Large intestine (tissue), 12 donors: ENCODE measurements at places on chromosomes 5 and 9.

DNA sequence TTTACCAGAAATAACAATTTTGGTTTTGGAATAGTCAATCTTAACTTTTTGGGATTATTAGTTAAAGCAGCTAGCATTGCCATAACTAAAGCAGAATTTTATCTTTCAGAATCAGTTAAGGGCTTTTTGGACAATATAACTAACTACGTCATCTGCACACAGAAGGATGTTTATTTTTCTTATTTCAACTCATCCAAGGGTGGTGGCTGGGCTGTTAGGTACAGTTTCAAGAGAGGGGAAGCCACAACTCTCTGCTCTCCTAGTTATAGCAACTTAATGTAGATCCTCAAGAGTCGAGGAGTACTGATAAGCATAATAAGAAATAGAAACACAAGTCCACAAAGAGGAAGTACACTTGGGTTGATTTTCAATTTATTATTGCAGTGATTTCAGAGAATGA is 65.6 kb downstream of the ANKRD55 start:
- DNase-seq, result no peak

DNA sequence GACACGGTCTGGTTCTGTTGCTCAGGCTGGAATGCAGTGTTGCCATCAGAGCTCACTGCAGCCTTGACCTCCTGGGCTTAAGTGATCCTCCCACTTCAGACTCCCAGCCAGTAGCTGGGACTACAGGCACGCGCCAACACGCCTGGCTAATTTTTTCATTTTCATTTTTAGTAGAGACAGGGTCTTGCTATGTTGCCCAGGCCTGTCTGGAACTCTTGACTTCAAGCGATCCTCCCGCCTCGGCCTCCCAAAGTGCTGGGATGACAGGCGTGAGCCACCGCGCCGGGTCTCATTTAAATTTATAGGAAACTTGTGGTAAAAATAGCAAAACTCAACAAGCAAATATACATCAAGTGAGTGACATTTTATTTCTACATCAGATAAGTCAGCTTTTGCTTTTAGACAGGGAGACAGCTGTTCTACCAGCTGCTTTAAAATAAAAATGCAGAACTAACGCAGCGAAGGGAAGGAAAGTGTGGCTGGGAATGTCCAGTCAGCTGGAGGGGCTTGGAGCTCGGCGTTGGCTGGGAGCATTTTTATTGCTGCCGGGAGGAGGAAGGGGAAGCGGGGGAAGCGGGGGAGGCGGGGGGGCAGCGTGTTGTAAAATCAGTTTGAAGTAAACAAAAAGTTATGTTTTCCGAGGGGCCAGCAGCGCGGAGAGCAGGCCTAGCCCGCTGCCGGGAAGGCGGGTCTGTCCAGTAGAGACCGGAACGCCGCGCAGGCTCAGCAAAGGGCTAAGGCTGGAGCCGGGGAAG is 707 bp upstream of the ZFYVE16 start:
- DNase-seq, result no peak

- DNase-seq, result no peak
Measured at GRCh38 chr5:117738571-117738970, 1163.9 kb upstream of the SEMA6A start.

GRCh38 chr9:108423433-108423832 is 432.4 kb downstream of the ACTL7B start:
- DNase-seq, result no peak

DNA sequence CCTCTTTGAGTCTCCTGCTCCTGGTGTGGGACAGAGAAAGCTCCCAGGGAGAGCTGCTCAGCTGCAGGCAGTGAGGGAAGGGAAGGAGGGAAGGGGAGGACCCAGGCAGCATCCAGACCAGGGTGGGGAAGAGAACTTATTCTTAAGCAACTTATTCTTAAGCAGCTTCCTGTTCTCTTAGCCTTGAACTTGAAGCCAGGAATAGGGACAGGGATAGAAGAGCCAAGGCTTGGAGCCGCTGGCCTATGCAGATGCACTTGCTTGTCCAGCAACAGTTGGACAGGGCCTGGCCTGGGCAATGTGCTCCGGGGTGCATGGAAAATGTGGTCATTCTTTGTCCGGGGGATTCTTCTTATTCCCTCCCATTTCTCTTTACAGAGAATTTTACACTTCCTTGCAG is 31.4 kb upstream of the SPTLC1 start:
- DNase-seq, result no peak

DNA sequence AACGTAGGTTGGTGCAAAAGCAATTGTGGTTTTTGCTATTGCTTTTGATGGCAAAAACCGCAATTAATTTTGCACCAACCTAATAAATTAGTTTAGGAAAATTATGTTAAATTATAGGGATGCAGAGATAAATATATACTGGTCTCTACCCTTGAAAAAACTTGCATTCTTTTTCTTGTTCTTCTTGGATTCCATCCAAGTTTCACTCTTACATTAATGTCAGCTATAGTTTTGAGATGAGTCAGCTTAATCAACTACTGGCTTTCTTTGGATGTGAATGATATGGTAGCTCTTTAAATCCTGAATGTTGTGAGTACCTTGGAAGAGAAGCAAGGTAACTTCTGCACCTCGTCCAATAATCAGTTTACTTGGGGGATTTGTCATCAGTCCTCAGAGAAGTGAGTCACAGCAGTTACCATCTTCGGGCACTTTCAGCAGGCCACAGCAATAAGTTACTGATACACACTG is 549.0 kb upstream of the ZNF608 start:
- no peak for DNase-seq

GRCh38 chr9:127809540-127810377 is 7.1 kb downstream of the FPGS start:
- no peak for DNase-seq

DNA sequence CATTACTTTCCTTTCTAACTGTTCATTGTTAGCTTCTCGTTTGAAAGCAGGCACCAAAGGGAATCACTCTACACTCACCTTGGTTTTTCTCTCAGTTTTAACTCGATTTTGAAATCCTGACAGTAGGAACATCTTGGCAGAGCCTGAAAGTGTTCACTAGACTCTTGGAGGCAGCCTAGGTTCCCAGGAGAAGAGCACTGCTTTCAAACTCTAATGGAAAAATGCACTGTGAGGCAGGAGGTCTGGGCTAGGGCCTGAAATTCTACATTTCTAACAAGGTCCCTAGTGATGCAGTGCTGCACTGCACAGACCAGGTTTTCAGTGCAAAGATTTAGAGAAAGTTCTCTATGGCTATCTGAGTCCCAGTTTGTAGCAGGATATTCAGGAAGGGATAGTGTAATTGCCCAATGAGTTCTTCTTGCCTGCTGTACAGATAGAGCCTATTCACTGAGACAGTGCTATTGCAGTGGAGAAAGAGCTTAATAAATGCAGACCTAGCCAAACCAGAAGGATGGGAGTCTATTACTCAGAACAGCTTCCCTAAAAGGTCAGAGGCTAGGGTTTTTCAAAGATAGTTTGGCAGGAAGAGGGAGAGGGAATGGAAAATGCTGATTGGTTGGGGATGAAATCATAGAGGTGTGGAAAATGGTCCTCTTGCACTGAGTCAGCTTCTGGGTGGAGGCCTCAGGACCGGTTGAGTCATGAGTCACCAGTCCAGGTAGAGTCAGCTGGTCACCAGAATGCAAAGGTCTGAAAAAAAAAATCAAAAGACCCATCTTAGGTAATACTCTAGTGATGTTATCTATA is 153.9 kb downstream of the GPBP1 start:
- DNase-seq, result peak; percentile 76

GRCh38 chr5:179805529-179806249 is 977 bp downstream of the MGAT4B start:
- DNase-seq, result peak; percentile 79

DNA sequence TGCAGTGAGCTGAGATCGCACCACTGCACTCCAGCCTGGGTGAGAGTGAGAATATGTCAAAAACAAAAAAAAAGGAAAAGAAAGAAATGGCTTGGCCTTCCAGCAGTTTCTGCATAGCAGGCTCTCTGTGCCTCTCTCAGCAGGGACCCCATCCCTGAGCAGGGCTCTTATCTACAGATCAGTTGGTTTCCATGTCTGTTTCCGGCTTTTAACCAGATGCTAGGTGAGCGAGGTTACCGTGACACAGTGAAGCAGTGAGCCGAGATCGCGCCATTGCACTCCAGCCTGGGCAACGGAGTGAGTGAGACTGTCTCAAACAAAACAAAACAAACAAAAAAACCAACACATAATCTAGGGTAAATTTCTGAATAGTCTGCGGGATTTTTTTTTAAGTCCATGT is 51.4 kb downstream of the COL5A1 start:
- no peak for DNase-seq

DNA sequence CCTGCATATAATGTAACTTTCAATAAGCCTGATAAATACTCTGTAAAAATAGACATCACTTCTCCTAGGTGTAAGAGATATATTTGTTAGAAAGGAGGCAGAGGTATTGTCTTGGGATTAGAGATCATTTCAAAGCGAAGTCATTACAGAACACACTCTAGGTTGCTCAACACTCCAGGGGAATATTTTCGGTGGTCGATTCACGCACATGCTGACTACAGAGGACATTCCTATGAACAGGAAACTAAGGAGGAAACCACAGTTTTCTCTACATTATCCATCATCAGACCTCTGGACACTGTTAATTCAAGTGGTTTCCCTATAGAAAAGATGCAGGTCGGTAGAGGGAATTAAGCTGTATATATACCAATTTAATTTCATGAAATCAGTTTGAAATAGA is 370.0 kb downstream of the NDUFS4 start:
- no peak for DNase-seq

- DNase-seq, result no peak
Measured at GRCh38 chr9:69516353-69517322, 155.5 kb downstream of the APBA1 start.

DNA sequence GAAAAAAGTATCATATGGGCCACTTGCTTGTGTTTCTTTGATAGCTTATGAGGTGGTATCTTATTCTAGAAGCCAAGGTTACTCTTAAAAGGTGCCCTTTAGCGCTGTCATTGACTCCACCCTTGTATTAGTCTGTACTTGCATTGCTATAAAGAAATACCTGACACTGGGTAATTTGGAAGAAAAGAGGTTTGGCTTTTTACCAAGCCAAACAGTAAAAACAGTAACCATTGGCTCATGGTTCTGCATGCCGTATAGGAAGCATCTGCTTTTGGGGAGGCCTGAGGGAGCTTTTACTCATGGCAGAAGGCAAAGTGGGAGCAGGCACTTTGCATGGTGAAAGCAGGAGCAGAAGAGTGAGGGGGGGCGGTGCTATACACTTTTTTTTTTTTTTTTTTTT is 87.4 kb downstream of the TEK start:
- DNase-seq, result no peak

- DNase-seq, result no peak
Measured at GRCh38 chr5:98975223-98975622, 46.4 kb upstream of the CHD1 start.

GRCh38 chr5:26868504-26868903 is 169.9 kb downstream of the CDH9 start:
- no peak for DNase-seq

DNA sequence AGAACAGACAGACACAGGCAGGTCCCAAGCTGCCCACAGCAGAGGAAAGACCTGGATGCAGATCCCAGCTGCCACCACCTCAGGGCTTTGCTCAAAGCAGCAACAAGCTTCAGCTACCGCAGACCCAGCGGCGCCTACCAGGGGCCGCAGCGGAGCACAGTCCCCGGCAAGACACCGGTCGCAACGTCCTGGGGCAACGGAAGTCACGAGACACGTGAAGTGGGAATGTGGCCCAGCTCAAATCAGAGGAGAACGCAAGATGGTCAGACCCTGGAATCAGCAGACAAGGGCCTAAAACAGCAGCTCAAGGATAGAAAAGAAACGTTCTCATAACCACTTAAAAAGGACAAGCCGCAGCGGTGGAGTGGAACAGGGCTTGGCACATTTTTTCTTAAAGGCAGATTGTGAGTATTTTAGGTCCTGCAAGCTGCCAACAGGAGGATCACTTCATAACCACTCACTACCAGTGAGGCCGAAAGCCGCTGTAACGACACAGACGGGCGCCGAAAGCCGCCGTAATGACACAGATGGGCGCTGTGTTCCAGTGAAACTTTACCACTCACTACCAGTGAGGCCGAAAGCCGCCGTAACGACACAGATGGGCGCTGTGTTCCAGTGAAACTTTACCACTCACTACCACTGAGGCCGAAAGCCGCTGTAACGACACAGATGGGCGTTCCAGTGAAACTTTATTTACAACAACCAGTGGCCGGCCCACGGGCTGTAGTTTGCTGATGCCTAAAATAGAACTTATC is 21.7 kb downstream of the SLC9A3 start:
- no peak for DNase-seq

- DNase-seq, result no peak
Measured at GRCh38 chr9:88782931-88783710, 208.1 kb upstream of the S1PR3 start.

GRCh38 chr5:174817610-174818009 is 93.2 kb downstream of the MSX2 start:
- DNase-seq, result no peak

- peak; percentile 12 for DNase-seq
Measured at GRCh38 chr5:116898917-116899316, 324.3 kb upstream of the SEMA6A start.

DNA sequence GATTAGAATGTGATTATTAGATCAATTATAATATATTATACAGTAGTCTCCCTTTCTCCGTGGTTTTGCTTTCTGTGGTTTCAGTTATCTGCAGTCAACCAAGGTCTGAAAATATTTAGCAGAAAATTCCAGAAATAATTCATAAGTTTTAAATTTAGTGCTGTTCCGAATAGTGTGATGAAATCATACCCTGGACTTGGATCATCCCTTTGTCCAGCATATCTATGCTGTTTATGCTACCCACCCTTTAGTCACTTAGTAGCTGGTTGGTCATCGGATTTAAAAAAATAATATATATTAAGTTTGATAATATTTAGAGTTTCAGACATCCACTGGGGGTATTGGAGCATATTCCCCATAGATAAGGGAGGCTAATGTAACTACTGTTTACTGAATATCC is 19.6 kb downstream of the RMI1 start:
- no peak for DNase-seq

DNA sequence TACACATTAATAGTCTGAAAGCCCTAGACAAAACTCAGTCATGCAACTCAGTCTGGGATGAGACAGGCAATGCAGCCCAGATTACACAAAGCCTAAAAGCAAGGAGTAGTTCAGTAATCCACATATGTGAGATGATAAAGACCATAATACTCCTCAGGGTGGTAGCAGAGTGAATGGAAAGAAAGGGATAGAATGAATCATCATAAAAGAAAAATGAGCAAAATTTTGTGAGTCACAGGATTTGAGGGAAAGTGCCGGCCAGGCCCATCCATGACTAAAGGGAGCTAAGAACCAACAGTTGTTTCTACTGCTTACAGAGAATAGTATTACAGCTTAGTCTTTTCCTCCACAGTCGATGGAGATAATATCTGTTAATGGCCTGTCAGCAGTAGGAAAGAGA is 90.0 kb upstream of the POU5F2 start:
- DNase-seq, result no peak
